ENCODE measurements at places on chromosomes 13 and 19.

GRCh38 chr19:3721131-3721886 is 13.1 kb downstream of the TJP3 start:
- DNase-seq = peak; percentile 74

DNA sequence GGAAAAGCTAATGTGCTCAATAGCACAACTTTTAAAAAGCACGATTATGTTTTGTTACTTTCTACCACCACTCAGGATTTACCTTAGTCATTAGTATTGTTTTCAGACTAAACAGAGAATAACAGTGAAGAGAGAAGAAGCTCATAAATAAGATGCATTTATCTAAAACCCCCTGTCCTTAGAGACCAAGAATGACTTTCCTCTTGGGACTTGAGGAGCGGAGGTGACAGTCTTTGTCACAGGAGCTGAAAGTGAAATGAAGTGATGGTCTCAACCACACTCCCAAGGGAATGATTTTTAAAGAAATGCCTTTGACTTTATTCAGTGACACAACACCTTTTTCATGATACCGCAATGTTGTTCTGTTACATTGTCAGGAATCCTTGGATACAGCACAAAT is 190.6 kb upstream of the NBEA start:
- no peak for DNase-seq

DNA sequence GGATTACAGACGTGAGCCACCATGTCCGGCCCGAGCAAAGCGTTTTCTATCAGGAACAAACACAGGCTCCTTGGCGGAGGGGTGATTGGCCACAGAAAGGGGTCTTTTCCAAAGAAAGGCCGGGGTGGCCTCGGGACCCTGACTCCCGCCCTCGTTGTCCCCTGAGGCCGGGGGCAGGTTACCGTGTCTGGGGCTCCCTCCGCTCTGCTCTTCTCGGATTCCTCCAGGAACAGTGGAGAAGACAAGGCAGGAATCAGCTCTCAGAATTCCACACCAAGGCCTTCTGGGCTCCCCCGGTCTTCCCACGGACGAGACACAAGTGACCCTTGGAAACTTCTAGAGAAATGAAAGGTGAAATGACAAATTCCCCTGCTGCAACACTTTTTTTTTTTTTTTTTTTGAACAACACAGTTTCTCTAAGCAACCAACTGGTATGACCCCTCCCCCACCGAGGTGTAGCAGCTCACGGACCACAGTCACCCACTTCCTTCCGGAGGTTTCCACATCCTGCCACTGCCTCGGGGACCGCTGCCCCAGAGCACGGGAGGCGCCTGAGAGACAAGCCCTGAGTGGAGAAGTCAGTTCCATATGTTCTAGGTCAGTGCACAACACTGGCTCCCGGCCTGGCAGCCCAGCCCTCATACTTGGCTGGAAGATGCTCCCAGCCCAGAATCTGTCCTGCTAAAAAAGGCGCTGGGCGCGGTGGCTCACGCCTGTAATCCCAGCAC is 11.0 kb downstream of the MOB3A start:
- peak; percentile 88 for DNase-seq

DNA sequence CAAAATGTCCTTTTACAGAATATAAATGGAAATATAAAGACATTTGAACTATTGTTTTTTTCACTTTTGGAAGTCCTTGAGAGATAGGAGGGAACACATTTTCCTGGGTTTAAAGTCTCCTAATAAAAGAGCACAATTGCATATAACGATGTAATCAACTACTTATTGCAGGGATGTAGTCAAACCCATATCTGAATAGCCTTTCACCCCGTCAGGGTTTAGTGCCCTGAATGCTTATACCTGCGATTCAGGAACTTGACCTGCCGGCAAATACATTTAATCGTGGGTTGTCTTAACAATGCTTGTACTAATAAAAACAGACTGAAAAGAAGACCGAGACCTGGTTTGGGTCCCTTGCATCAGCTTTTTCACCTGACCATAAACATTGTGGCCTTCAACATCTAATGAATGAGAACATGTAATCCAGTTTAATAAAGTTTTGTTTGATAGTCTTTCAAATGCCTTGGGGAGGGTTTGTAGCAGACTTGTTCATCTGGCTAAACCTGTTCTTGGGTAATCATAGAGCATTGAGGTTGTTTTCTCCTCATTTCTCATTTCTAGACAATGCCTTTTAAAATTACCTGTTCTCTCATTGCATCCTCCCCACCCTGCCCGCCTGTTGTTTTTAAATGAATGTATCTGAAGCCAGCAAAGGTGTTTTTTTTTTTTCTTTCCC is 7.0 kb downstream of the KLF5 start:
- DNase-seq = no peak

DNA sequence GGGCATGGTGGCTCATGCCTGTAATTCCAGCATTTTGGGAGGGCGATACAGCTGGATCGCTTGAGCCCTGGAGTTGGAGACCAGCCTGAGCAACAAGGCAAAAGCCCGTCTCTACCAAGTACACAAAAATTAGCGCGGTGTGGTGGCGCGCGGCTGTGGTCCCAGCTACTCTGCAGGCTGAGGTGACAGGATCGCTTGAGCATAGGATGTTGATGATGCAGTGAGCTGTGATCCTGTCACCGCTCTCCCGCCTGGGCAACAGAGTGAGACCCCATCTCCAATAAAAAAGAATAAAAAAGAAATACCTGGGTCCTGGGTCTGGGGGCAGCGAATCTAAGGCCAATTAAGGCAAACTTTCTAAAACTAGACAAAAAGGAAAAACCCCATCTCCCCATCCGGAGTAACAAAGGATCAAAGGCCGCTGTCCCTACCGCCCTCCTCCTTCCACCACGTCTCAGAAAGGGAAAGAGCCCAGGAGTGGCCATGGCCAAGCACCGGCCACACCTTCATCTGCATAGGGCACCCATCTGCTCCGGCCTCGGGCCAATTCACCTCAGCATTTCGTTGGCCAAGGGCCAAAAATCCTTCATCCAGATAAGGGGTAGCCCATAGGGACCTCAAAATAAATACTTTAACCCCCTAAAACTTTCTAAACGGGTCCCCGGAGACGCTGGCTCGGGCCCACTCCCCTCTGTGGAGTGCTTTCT is 851 bp downstream of the ZNF320 start:
- DNase-seq = no peak

DNA sequence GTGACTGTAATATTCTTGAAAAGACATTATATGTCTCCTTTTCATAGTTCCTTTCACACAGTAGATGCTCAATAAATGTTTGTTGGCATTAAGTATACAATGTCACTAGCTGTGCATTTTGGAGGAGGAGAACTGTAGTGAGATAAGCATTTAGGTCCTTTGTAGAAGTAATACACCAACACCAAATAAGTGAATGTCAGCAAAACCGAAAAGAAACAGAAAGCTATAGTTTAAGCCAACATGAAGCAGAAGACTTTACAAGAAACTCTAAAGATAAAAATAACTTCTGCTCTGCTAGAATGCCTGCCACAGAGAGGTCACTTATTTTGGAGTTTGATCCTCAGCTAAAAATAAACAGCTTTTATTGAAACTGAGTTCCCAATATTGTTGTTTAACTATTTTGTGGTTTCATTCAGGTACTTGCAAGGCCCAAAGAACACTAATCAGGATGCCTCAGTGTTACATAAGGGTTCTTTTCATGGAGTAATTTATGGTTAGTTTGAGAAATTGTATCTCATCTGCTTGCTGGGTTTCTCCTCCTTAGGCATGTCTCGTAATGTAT is 86.2 kb downstream of the STARD13 start:
- no peak for DNase-seq

GRCh38 chr13:83536941-83537340 is 345.3 kb downstream of the SLITRK1 start:
- DNase-seq = no peak

DNA sequence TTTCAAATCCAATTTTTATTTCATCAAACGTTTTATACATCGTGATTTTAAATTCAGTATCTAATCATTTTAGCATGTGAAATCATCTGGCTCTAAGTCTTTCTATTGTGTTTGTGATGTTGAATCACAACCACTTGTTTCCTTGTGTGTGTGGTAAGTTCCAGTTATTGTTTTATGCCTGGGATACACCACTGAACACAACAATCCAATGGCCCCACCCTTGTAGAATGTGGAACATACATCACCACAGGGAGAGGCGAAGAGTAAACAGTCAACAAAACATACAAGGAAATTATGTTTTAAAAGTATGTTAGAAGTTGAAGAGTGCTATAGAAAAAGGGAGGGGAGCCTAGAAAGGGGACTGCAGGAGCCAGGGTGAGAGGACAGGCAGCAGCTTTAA is 100.5 kb downstream of the EPSTI1 start:
- DNase-seq = no peak

DNA sequence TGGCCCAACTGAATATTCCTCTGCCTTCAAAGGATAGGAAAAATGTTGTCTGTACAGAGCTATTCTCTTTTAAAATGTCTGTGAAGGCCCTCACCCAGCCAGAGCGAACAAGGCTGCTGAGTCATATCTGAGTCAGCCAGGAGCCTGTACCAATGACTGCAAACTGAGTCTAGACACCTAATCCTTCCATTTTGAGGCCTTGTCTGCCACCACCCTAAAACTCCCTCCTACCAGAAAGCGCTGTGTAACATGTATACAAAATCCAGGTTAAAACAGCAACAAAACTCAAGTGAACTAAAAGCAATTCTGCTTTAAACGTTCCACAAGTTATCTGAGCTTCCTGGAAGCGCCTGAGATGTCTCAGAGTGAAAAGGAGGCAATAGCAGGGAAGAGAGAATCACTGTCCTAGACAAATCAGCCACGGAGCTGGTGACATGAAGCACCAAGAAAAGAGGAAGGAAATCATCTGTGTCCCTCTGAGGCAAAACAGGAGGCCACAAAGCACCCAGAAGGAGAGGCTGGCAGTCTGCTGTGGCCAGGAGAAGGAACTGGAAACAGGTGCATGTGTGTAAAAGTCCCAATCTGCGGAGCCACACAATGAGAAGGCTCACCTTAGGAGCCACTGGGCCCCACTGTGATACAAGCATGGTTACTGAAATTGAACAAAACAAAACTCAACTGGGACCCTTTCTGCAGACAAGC is 10.2 kb downstream of the DHRS12 start:
- no peak for DNase-seq
